Suprapubic skin (tissue), 4 donors: ENCODE measurements at places on chromosomes 16 and 17.

DNA sequence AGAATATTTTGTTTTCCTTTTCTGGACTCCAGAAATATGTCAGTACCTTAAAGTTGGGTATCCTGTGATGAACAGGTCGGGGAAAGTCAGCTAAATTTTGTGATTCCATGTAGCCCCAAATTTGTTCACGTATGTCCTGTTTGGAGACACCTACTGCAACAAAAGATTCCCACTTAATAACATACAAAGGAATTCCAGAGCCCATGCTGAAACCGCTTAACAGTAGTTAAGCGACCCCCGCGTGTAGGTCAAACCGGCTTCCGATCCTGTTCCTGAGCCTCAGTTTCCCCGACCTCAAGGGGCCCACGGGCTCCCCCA is 477 bp downstream of the MTHFSD start:
- no peak for DNase-seq

GRCh38 chr16:16163571-16163970 is 59.7 kb downstream of the ABCC6 start:
- no peak for DNase-seq

- no peak for DNase-seq
Observed at GRCh38 chr17:45291171-45291805, 25.5 kb downstream of the MAP3K14 start.

DNA sequence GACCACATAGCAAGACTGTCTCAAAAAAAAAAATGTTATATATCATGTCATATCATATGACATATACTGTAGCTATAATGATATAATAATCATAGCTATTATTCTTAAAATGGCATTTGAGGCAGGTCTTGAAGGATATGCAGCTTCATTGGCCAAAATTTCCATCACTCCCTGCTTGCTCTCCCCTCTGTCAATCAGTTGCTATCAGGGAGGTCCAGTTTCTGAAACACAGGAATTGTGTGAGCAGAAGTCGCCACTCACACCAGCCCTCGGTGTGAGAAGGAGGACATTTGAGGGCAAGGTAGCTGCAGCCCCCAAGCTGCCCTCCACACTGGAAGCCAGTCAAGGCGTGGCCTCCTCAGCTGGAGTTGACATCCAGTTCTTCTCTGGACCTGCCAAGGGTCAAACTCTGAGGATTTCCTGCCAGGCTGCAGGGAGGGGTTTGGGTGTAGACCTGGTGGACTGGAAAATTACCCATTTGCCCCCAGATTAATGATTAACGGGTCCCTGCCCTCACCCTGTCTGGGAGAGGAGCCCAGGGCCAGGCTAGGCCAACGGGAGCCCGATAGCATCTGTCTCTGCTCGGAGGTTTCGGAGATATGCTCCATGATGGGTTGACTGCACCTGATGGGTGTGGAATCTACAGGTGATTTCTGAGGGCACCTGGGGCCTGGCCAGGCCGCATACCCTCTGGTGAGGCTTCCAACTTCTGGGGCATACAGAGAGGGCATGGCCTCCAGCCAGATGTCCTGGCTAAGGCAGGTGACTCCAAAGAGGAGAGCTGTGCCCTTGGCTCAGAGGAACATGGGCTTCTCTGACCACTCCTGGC is 18.8 kb downstream of the WNT9B start:
- DNase-seq, result no peak

- no peak for DNase-seq
Observed at GRCh38 chr17:81429821-81430551, 34.7 kb downstream of the BAHCC1 start.

DNA sequence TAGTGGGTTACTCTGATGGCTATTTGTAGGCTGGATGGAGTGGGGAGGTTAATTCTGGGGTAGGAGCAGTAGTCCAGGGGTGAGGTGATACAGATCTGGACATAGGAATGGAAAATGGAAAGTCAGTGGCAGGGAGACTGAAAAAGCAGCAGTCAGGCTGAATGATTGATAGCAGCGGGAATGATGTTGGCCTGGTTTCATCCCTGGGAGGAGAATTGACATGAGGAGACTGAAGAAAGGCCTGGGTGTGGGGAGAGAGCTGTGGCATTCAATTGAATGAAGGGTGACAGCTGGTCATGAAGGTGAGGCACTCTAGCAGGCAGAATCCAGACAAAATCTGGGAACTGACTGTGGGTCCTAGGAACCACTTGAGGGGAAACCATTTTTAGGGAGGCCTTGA is 34.7 kb upstream of the CLEC18A start:
- DNase-seq, result no peak

DNA sequence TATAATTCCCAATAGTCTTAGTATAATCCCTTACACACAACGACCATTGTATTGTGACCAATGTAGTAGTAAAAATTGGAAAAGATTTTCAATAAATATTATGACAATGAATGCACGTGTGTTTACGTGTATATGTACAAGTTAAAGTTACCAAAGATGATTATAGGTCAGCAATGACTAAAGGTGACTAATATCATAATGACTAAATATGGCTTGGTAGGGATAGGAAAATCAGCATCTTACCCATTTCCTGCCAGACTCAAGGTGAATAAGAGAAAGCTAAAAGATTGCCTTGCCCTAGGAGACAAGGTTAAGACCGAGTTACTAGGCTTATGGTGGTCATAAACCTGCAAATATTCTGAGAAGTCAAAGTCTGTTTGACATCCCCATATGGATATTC is 34.4 kb downstream of the CPD start:
- DNase-seq, result no peak

GRCh38 chr16:89668790-89669158 is 11.1 kb downstream of the SPATA33 start:
- DNase-seq, result no peak

DNA sequence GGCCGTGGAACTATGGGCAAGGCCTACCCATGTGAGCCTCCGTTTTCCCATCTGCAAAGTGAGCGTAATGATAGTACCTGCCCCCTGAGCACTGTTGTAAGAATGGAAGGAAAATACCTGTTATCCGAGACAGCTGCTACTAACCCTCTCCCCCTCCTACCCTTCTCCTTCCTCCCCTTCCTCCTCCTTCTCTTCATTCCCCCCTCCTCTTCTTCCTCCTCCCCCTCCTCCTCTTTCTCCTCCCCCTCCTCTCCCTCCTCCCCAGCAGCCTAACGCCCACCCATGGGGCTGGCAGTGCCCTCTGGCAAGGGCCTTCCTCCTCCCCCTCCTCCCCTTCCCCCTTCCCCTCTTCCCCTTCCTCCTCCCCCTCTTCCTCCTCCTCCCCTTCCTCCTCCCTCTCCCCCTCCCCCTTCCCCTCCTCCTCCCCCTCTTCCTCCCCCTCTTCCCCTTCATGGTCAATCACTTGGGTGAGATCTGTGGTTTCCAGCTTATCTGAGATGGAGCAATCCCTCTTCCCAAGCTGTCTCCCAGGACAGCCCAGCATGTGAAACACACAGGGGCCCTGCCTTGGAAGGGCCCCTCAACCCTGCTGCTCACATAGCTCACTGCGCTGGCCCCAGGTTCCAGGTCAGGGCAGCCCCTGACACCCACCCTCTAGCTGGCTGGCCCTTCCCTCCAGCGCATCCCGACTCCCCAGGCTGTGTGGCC is 6.4 kb downstream of the ZFPM1 start:
- DNase-seq, result no peak

- DNase-seq, result no peak
Observed at GRCh38 chr16:9738690-9739089, 443.5 kb downstream of the GRIN2A start.

GRCh38 chr16:57741660-57742191 is 6.2 kb downstream of the KATNB1 start:
- no peak for DNase-seq

GRCh38 chr17:4679658-4680057 is 24.3 kb downstream of the PELP1 start:
- no peak for DNase-seq

DNA sequence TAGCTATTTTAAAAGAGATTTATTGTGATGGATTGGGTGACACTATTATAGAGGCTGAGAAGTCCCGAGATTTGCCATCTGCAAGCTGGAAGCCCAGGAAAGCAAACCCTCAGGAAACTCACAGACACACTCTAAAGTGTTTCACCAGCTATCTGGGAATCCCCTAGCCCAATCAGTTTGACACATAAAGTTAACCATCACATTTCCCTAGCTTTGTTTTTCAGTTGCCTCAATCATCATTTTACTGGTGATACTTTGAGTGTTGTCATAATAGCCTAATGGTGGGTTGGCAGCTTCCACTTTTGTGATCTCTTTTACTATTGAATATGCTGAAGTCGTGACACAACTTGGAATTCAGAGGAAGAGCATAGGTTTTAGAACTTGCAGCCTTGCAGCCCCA is 1.8 kb downstream of the SGF29 start:
- DNase-seq, result no peak

GRCh38 chr17:50206604-50207293 is 5.3 kb upstream of the COL1A1 start:
- no peak for DNase-seq

DNA sequence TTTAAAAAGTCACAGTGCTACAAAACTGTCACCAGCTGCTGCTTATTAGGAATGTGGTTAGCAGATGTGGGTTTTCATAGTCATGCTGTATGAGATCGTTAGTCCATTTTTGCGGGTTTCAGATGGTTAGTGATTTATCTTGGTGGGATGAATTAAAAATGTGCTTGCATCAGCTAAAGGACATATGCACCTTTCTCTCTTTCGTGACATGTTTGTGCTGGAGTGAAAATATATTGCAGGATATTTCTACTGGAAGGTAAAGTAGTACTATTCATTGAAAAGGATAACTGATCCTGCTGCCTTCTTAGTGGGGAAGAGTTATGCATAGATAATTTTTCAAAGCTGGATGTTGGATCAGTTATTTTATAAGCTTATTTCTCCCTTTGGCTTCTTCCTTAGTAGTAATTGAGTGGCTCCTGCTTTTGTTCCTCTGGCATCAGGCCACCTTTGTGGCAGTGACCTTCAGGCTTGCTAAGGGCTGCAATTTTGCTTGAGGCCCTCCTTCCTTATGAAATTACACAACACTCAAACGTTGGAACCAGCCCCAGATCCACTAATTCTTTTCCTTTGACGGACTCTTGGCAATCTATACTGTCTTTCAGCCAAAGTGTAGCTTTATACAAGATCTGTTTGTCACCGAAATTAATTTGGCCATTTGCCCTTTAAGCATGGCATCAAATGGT is 7.5 kb upstream of the SNTB2 start:
- peak; percentile 84 for DNase-seq

GRCh38 chr16:50778284-50779163 is 36.6 kb downstream of the CYLD start:
- DNase-seq, result no peak

- no peak for DNase-seq
Observed at GRCh38 chr16:84079664-84080063, 37.1 kb upstream of the SLC38A8 start.

DNA sequence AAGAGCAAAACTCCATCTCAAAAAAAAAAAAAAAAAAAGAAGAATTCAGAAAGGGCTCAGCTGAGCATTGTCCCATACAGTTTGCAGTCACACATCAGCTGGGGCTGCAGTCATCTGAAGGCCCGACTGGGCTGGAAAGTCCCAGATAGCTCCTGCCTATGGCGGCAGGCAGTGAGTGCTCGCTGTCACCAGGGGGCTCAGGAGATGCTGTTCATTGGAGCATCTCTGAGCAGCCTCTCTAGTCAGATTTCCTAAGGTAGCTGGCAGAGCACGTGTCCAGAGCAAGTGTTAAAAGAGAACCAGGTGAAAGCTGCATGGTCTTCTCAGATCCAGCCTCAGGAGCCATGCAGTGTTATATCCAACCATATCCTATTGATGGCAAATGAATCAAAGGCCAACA is 75.8 kb downstream of the WSCD1 start:
- DNase-seq, result no peak

DNA sequence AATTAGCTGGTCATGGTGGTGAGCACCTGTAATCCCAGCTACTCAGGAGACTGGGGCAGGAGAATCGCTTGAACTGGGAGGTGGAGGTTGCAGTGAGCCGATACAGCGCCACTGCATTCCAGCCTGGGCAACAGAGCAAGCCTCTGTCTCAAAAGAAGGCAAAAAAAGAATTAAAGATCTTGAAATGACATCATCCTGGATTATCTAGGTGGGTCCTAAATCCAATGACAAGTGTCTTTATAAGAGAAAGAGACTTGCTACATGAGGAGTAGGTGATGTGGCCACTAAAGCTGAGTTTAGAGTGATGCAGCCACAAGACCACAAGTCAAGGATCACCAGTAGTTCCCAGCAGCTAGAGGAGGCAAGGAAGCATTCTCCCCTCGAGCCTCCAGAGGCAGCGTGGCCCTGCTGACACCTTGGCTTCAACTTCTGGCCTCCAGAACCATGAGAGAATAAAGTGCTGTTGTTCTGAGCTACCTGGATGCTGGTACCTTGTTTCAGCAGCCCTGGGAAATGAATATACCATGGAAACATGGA is 15.8 kb downstream of the CIITA start:
- no peak for DNase-seq

DNA sequence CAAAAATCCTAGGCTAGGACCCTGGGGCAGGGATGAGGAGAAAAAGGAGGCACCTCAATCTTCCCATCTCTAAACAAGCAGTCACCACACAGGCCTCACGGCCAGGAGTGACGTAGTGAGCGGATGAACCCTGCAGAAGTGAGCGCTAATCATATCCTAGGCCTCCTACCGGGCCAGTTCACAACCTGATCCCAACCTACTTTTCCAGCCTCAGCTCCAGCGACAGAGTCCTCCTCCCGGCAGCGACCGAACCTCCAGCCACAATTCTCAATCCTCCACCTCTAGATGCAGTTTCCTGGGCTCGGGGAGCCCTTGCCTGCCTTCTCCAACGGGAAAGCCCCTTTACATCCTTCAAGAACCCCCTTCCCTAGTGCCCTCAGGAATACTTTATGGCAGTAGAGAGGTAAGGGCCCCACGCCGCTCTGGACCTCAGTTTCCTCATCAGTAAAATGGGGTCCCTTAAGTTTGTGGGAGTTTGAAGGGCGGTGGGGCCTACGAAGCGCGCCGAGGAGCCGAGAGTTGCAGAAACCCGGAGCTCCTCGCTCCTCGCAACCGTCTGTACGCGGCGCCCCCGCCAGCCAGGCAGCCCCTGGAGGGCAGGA is 1.4 kb downstream of the ZNF668 start:
- no peak for DNase-seq

DNA sequence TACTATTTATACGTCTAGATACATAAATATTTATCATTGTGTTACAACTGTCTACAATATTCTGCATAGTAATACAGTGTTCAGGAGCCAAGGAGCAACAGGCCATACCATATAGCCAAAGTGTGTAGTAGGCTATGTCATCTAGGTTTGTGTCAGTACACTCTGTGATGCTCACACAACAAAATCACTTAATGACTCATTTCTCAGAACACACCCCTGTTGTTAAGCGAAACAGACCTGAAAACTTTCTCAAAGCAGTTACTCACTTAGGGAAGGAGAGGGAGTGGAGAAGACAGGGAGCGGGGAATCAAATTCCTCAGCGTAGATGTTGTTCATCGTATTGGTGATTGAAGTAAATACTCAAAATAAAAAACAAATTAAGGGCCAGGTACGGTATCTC is 269.5 kb downstream of the STX8 start:
- DNase-seq, result no peak

GRCh38 chr16:64363039-64363438 is 758.8 kb downstream of the CDH11 start:
- no peak for DNase-seq

- no peak for DNase-seq
Observed at GRCh38 chr17:13171790-13172189, 154.0 kb upstream of the ELAC2 start.
